Tibial nerve (tissue), 4 donors: ENCODE measurements at places on chromosomes 16 and 17. TPM values are rescaled to one million over a fixed set of nuclear protein-coding genes. Genes with fewer than 3 reads are reported as not detected.

PNMT gene
- 12.7 TPM for total RNA-seq

ANKRD11 gene
- 111 TPM for total RNA-seq

PLA2G10 gene
- not detected for total RNA-seq

NPIPA2 gene
- 0.87 TPM for total RNA-seq

CD300C gene
- not detected for total RNA-seq

SLC6A2 gene
- 0.59 TPM for total RNA-seq

DHRS11 gene
- total RNA-seq, result 6.9 TPM

P2RX5 gene
- not detected for total RNA-seq

ITGAD gene
- 0.22 TPM for total RNA-seq

FZD2 gene
- 6.3 TPM for total RNA-seq

ALOXE3 gene
- total RNA-seq, result not detected

TPSAB1 gene
- 33.5 TPM for total RNA-seq

ZNF18 gene
- total RNA-seq, result 9.2 TPM

- H3K4me1 ChIP-seq, result no peaks in the 10 kb centered on the region
- no peak for DNase-seq
- no peaks in the 10 kb centered on the region for H3K36me3 ChIP-seq
- H3K4me3 ChIP-seq, result no peak overlapping the region
These were observed 19.0 kb upstream of the FA2H start for GRCh38 chr16:74793571-74793970.

- no peak overlapping the region for H3K4me3 ChIP-seq
- H3K27ac ChIP-seq, result no peak overlapping the region
- DNase-seq, result no peak
- H3K4me1 ChIP-seq, result no peaks in the 10 kb centered on the region
These were observed 6.0 kb upstream of the SLC16A3 start for GRCh38 chr17:82222816-82223215.

DNA sequence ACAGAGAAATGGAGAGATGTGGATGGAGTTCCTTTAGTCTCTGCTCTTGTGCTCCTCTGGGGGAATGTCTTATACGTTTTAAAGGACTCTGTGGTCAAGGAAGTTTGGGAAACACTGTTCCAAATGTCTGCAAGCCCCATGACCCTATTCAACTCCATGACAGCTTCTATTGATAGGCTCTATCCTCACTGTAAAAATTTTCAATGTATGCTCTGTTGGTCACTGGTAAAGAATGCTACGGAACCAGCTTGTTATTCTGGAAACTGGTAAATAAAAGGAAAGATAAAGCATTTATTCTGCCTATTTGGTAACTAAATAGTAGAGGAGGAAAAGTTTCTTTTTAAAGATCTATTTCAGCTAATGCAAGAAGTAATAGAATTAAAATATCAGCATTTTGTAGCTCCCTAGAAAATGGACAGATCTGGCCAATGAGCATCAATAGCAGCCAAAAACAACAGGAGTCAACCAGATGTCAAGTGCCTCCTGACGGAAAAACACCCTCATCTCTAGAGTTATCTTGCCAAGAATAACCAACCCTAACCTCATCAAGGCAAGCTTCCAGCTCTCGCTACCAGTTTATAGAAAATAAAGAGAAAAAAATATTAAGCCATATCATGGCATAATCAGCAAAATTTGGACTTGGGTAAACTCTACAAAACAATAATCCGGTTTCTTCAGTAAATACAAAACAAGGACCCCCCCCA lies 16.1 kb downstream of the GDE1 start:
- no peak overlapping the region for H3K4me3 ChIP-seq
- DNase-seq, result no peak
- H3K27ac ChIP-seq, result no peak overlapping the region
- no peaks in the 10 kb centered on the region for H3K27me3 ChIP-seq
- H3K36me3 ChIP-seq, result peaks cover 8% of the 10 kb centered on the region

GRCh38 chr16:73233329-73233765 lies 185.4 kb upstream of the ZFHX3 start:
- no peaks in the 10 kb centered on the region for H3K36me3 ChIP-seq
- no peak overlapping the region for H3K4me3 ChIP-seq
- H3K27ac ChIP-seq, result no peak overlapping the region
- no peaks in the 10 kb centered on the region for H3K4me1 ChIP-seq

GRCh38 chr17:27512511-27513346 lies 56.5 kb downstream of the KSR1 start:
- no peaks in the 10 kb centered on the region for H3K4me1 ChIP-seq
- no peak for DNase-seq
- H3K4me3 ChIP-seq, result no peak overlapping the region
- no peaks in the 10 kb centered on the region for H3K27me3 ChIP-seq

GRCh38 chr16:842061-842476 lies 41.5 kb upstream of the GNG13 start:
- H3K4me1 ChIP-seq, result no peaks in the 10 kb centered on the region
- no peak overlapping the region for H3K27ac ChIP-seq
- no peaks in the 10 kb centered on the region for H3K36me3 ChIP-seq
- peaks cover 21% of the 10 kb centered on the region for H3K27me3 ChIP-seq
- H3K4me3 ChIP-seq, result no peak overlapping the region

GRCh38 chr16:83054283-83054682 lies 427.5 kb downstream of the CDH13 start:
- H3K4me3 ChIP-seq, result no peak overlapping the region
- no peak overlapping the region for H3K27ac ChIP-seq
- H3K4me1 ChIP-seq, result no peaks in the 10 kb centered on the region
- no peak for DNase-seq
- no peaks in the 10 kb centered on the region for H3K36me3 ChIP-seq

DNA sequence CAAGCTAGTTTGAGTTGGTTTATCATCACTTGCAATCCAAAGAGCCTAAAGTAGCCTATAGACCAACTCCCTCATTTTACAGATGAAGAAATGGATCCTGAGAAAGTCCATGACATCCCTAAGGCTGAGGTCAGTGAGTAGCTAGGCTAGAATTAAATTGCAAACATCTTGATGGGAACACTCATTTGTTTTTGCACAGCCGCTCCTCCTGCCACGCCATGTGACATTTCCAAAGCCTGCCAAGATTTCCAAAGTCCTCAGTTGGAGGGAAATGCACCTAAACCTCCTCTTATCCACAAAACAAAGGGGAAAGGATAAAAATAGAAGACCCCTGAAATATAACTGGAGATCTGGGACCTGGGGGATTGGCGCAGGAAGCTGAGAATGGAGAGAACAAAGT lies 15.0 kb downstream of the TMEM92 start:
- H3K27me3 ChIP-seq, result no peaks in the 10 kb centered on the region
- H3K27ac ChIP-seq, result peak overlapping the region; percentile 83
- no peak for DNase-seq
- no peaks in the 10 kb centered on the region for H3K36me3 ChIP-seq

- no peaks in the 10 kb centered on the region for H3K36me3 ChIP-seq
- H3K4me3 ChIP-seq, result no peak overlapping the region
- no peak for DNase-seq
- H3K27ac ChIP-seq, result peak overlapping the region; percentile 34
- H3K27me3 ChIP-seq, result no peaks in the 10 kb centered on the region
These were observed 7.4 kb downstream of the SMIM5 start for GRCh38 chr17:75640556-75641119.

- H3K27ac ChIP-seq, result peak overlapping the region; percentile 80
- H3K27me3 ChIP-seq, result no peaks in the 10 kb centered on the region
- no peak overlapping the region for H3K4me3 ChIP-seq
- DNase-seq, result no peak
- H3K36me3 ChIP-seq, result no peaks in the 10 kb centered on the region
These were observed 156.4 kb downstream of the PRKCA start for GRCh38 chr17:66458782-66459181.

- peak overlapping the region; percentile 85 for H3K4me3 ChIP-seq
- DNase-seq, result peak; percentile 79
- no peaks in the 10 kb centered on the region for H3K27me3 ChIP-seq
- no peaks in the 10 kb centered on the region for H3K36me3 ChIP-seq
- H3K27ac ChIP-seq, result peak overlapping the region; percentile 93
These were observed 878 bp downstream of the HEXIM1 start for GRCh38 chr17:45149037-45149668.

DNA sequence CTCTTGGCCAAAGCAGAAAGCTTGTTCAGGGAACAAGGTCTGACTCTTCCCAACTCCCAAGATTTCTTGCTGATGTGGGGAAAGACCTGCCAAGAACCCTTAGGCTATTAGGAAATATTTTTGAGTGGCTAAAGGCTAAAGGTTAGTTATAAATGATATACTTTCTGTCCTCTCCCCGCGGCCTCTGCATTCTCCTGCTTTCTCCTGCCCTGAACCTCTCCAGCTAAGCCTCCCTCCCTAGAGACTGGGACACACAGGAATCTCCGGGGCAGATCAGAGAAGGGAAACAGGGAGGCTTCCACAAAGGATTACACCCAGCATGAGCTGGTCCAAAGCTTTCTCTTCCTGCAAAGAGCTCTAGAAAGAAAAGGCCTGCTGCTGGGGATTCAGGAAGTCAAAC lies 2.3 kb downstream of the SLC43A2 start:
- H3K4me3 ChIP-seq, result peak overlapping the region; percentile 78
- no peak for DNase-seq
- no peak overlapping the region for H3K27ac ChIP-seq
- H3K4me1 ChIP-seq, result no peaks in the 10 kb centered on the region
- H3K36me3 ChIP-seq, result no peaks in the 10 kb centered on the region
